ENCODE measurements at places on chromosomes 3 and 15.

GRCh38 chr15:51766341-51766740 lies 14.9 kb downstream of the TMOD2 start:
- no peak for DNase-seq

GRCh38 chr3:51717947-51718346 lies 11.1 kb downstream of the GRM2 start:
- DNase-seq = no peak

DNA sequence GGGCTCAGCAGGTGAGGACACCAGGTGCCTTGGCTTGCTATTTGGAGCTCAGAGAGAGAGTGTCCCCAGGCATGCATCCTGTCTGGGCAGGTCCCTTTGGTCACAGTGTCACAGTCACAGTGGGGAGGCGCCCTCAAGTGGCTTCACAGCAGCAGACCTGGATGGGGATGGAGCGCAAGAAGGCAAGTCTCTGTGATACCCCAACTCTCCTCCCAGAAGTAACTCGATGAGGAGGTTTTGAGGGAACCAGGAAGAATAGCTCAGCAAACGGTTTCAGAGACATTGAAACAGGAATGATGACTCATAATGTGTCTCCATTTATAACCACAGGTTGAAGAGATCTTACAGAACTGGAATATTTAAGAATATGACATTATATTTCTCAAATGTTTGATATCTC lies 66.5 kb upstream of the SH3GL3 start:
- DNase-seq = peak; percentile 37

DNA sequence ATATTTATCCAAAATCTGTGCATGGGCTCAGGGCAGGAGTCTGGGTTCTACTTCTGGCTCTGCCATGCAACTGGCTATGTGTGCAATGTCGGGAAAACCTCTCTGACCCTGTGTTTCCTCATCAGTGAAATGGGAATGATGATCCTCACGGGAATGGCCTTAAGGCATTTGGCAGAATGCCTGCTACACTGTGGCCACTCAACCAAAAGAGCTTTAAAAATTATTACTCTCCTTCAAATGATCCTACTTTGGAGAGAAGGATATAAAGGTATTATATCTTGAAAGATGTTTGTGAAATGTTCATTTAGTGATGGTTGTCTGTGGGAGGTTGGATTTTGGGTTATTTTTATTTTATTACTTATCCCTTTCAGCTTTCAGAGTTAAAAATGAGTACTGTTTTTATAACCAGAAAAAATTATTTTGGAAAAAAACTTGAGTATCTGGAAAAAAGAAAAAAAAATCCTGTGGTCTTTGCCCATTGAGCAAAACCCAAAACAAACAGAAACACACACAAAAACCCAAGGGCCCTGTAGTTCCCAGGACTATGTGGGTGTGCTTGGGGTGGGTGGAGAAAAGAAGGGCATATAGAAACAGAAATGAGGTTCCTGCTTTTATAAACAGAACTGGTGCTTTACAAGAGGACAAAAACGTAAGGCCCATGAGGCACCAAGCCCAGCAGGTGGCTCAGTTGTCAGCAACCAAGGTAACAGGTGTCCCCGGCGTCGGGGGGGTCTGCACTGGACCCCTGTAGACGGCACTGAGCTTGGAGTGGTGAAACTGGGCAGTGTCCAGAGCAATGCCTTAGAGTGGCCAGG lies 22.0 kb downstream of the RGMA start:
- no peak for DNase-seq

- DNase-seq = no peak
Observed at GRCh38 chr3:108029466-108029865, 61.4 kb downstream of the CD47 start.

DNA sequence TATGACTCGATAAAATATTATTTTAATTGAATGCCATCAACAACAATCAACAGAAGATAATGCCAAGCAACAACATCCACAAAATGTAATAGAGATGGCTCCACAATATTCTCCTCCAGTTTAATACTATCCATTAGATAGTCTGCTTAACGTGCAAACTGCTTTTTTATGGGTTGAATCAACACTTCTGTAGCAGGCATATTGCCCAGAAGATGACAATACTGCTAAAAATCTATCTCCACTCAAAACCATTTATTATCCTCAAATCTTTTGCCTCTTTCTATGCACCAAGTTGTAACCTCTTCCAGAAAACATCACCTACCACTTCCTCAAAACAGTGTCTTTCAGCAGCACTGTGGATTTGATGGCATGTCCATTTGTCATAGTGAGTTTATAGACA lies 295.7 kb upstream of the LMCD1 start:
- no peak for DNase-seq

DNA sequence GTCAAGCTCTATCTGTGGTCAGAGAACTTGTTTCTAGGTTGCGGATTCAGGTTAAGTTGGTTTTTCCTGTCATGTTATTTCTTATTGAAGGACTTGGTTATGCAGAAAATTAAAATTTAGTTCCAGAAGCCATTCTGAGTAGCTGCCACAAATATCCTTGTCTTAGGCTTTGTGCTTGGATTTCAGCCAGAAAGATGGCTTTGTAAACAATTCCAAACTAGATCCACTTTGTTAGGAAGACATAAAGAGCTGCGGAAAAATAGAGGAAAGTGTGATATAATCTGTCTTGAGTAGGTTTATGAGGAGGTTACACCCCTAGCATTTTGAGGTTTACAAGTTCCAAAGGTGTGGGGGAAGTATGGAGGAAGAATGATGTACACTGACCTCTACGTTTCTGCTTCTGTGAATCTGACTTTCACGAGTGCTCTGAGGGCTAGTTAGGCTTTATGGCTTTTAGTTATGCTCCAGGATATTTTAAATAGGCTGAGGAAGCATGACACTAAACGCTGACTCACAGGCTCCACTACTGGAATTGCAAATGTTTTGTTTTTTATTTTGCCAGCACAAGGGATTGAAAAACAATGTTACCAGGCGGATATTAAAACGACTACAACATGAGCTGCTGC lies 46.3 kb upstream of the UTS2B start:
- no peak for DNase-seq

- no peak for DNase-seq
Observed at GRCh38 chr3:184761075-184761841, 49.4 kb upstream of the MAGEF1 start.

GRCh38 chr3:46029953-46030543 lies 2.8 kb upstream of the XCR1 start:
- no peak for DNase-seq

Measured in liver (tissue), 10 donors.